HuH-7 (cell line): ENCODE measurements at places on chromosomes 4 and X.
A peak's percentile ranks its signal among the peaks of the same experiment; 100 is the strongest.

GRCh38 chr4:22215084-22215483, 266.5 kb upstream of the KCNIP4 start:
- DNase-seq = no peak

GRCh38 chr4:52933738-52934137, 71.6 kb downstream of the RASL11B start:
- no peak for DNase-seq

- DNase-seq = no peak
Measured at GRCh38 chr4:155632310-155632840, 34.3 kb upstream of the GUCY1A1 start.

- no peak for DNase-seq
Measured at GRCh38 chrX:15151267-15152186, 118.4 kb downstream of the ASB9 start.

GRCh38 chr4:151564321-151564720, 155.3 kb downstream of the FHIP1A start:
- no peak for DNase-seq

- DNase-seq = no peak
Measured at GRCh38 chr4:159021597-159022385, 81.1 kb upstream of the RAPGEF2 start.

DNA sequence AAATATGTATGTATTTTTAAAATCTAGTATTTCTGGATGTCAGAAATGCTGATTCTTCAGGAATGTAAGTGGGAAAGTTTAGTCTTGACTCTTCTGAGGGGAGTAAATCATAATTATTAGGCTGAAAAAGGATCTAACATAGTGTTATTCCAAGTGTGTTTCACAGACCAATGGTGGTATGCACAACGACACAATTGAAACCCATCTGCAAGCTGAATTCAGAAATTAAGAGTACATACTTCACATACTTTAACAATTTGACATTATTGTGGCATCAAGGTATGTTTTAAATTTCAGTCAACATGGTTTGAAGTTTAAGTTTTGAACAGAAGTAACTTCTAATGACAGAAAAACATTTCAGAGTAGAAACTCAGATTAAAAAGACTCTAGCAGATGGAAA, 236.7 kb downstream of the SLC7A11 start:
- DNase-seq = no peak

DNA sequence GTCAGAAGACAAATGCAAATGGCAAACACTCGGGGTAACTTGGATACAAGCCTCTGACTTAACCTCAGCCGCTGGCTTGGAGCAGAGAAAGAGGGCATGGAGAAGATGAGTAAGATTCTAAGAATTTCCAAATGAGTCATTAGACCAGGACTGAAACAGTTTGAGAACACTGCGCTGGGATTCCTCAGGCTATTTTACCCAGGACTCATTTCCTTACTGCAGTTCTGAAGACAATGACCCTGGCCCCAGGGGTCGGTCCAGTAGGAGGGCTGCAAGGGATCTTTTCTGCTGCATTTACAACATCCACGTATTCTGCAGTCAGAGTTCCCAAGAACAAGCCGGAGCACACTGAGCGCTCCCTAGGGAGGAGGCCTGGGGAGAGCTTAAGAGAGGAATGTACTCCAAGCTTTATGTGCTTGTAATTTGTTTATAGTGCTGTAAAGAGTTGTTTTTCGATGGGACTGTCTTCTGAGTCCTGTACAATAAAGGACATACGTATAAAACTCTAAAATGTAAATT, 27.3 kb upstream of the SORBS2 start:
- no peak for DNase-seq

GRCh38 chr4:176433983-176434382, 114.2 kb downstream of the SPCS3 start:
- no peak for DNase-seq

- no peak for DNase-seq
Measured at GRCh38 chr4:59612235-59612634, 1587.9 kb upstream of the ADGRL3 start.

GRCh38 chrX:153879741-153880439, 6.1 kb downstream of the L1CAM start:
- no peak for DNase-seq

GRCh38 chrX:114717921-114718320, 134.0 kb downstream of the HTR2C start:
- DNase-seq = peak; percentile 1

DNA sequence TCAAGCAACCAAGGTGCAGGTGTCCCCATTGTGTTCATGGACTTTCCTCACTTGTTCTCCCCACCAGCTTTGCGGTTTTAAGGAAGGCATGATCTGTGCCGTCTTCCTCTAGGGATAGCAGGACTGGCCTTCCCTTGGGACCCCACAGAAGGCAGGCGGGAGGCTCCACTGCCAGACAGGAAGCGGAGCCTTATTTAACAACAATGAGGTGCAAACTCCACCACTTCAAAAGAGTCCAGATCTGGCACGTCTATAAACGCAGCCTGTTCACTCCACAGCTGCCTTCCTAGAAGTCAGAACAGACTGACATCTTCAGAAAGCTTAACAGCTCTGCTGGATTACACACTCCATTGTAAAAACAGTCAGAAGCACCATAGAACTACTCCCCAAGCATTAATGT, 1.7 kb upstream of the GPR143 start:
- no peak for DNase-seq

DNA sequence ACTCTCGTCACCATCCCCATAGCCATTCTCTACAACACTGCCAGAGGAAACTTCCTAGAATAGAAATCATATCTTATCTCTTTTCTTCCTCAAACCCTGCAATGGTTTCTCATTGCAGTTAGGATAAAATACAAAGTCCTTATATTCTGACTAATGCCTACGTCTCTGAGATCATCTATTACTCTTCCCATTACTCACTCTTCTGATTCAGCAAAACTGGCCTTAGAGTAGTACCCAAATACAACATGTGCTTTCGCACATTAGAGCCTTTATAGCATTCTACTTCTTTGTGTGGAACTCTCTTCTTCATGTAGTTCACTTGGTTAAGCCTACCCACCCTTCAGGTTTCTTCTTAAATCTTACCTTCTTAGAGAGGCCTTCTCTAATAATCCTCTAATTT, 28.0 kb downstream of the LHFPL1 start:
- DNase-seq = no peak

GRCh38 chr4:88102026-88102425, 56.4 kb downstream of the ABCG2 start:
- DNase-seq = no peak

DNA sequence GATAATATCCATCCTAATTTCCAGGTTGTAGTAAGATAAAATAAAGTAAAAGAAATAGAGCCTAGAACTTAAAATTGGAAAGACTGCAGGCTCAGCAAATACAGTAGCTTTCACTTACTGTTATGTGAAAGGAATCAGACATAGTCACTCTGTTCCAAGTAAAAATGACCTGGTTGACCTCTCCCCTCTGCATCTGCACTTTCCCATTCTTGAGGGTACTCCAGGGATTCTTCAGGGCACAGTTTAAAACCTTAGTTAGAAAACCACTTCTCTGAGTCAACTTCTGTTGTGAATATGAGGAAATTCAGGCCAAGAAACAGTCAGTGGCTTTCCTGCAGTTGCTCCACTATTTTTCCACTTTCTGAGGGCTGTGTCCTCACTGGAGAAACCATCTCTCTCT, 42.9 kb downstream of the FRAS1 start:
- no peak for DNase-seq

- no peak for DNase-seq
Measured at GRCh38 chrX:119055687-119056086, 17.1 kb upstream of the CT47C1 start.

DNA sequence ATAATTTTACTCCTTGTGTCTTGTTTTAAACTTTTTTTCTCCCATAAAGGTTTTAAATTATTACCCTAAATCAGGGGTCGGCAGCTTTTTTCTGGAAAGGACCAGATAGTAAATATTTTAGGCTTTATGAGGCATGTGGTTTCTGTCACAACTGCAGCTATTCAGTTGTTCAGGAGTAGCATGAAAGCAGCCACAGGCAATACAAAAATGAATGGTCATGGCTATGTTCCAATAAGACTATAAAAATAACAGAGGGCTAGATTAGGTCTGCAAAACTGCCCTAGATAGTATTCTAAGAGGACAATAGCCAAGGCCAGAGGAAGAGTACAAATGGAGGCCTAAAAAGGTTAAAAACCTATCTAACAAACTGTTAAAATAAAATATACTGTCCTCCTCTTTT, 24.6 kb downstream of the HERC5 start:
- DNase-seq = no peak

DNA sequence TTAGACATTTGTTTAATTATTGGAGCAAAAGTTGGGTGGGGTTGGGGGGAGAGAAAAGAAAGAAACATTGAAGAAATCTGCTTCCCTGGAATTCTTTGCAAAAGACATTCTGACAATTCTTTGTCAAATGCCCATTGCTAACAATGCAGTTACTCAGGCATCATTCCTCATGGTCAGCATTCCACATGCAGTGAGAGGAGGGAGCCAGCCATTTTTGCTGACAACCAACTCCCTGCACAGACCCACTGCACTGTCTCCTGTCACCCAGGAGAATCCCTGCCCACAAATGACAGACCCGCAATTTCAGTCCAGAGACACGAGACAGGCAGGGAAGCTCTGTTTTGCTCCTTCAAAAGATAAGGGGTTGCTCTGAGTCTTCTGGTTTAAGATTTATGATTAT, 985.1 kb upstream of the SLIT2 start:
- DNase-seq = no peak

- no peak for DNase-seq
Measured at GRCh38 chrX:19571711-19572110, 56.4 kb upstream of the MAP3K15 start.

DNA sequence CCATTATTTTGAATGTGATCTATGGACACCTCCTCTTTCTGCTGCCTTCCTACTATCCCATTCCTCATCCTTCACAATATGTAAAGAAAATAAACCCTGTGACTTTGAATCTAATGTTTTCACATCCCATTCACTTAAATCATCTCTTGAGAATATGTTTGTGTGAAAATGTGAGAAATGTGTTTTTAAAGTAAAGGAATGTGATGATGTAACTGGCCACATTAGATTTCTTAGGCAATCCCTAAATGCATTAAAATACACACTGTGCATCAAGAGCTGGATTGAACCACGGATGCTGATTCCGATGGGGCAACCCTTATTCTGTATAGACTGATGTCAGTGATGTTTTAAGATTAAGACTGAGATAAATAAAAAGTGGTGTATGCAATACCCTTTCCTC, 558.9 kb upstream of the TENM3 start:
- no peak for DNase-seq

GRCh38 chr4:87540146-87541058, 11.2 kb upstream of the SPARCL1 start:
- DNase-seq = no peak

DNA sequence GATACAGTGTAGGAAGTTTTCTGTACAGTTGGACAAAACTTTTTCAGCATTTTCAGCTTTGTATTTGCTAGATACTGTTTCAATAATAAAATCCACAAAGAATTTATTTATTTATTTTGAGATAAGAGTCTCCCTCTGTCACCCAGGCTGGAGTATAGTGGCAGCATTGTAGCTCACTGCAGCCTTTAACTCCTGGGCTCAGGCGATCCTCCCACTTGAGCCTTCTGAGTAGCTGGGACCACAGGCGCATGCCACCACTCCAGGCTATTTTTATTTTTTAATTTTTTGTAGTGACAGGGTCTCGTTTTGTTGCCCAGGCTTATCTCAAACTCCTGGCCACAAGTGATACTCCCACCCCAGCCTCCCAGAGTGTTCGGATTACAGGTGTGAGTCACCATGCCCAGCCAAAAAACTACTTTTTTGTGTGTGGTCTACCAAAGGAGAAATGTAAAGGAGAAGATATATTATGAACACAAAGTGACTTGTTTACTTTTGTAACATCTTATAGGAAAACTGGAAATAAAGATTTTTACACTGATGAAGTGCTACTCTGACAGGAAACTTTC, 13.0 kb upstream of the SOWAHD start:
- DNase-seq = no peak

- no peak for DNase-seq
Measured at GRCh38 chr4:185359767-185360446, 35.8 kb downstream of the LRP2BP start.

GRCh38 chr4:160546201-160546600, 1443.3 kb downstream of the RAPGEF2 start:
- no peak for DNase-seq

GRCh38 chrX:28590396-28590795, 3.1 kb downstream of the IL1RAPL1 start:
- no peak for DNase-seq

GRCh38 chr4:19698961-19699360, 552.7 kb upstream of the SLIT2 start:
- DNase-seq = no peak

- no peak for DNase-seq
Measured at GRCh38 chrX:129748305-129748704, 9.5 kb downstream of the XPNPEP2 start.

- no peak for DNase-seq
Measured at GRCh38 chrX:17549107-17549651, 174.2 kb downstream of the NHS start.

- DNase-seq = no peak
Measured at GRCh38 chr4:184232202-184232601, 14.5 kb upstream of the ENPP6 start.

- no peak for DNase-seq
Measured at GRCh38 chr4:134490863-134491262, 289.3 kb upstream of the PABPC4L start.

DNA sequence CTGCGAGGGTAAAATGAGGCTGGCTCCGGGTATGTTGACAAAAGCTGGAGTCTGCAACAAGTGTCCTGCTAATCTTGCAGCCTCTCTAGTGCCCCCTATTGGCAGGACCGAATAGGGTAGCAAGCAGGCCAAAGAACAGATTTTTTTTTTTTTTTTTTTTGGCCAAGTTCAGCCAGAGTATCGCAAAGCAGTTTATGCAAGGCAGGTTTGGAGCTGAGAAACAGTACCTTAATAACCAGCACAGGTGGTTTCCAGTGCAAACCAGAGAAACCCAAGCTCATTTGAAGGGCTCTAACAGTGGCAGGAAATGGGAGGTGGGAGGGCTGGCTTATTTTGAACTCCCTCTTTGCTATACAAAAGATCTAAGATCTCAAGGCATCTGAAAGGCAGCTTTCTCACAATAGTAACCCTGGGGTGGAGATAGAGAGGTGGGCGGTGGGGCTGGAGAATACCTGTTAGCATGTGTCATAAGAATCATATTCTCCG, 38.2 kb upstream of the OCIAD2 start:
- no peak for DNase-seq

DNA sequence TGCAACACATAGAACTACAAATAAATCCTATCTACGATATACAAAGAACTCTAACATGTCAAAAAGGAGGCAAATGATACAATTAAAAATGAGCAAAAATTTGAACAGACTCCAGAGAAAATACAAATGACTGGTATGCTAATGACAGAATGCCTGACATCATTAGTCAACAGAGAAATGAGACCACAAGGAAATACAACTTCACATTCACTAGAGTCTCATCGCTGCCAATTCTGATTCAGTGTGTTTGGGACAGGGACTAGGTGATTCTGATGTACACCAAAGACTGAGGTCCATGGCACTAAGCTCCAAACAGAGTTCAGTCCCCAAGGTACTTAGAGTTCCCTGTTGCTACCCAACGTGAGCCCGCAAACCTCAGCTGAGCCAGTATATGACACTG, 23.4 kb downstream of the SLC2A9 start:
- no peak for DNase-seq
